ENCODE measurements at places on chromosomes 5 and 9.

DNA sequence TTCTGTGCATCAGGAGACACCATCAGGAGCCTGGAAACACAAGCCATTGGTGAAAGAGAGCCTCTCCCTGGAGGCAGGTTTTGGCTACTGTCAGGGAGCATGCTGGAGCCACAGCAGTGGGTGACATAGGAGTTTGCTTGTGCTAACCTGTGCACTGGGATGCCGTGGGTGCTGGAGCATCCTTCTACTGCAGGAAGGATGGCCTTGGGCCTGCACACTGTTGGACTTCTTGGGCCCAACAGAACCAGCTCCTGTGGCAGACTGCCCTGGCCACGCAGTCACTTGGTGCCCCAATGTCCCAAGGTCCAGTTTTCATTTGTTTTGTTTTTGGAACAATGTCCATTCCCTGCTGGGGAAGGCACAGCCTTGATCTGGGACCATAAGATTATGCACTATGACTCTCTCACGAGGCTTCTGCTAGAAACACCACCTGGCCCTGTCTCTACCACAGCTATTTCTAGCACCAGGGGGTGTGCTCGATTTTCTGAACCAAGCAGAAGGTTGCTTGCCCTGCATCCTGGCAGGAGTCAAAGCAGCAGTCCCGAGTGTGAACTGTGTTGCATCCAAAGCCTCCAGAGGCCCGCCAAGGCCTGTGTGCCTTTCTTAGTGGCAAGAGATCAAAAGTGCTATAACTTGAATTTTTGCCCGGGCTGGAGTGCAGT is 5.5 kb upstream of the LTC4S start:
- DNase-seq = no peak

GRCh38 chr5:170534177-170534576 is 30.4 kb downstream of the KCNIP1 start:
- no peak for DNase-seq

GRCh38 chr5:94467954-94468930 is 150.2 kb downstream of the KIAA0825 start:
- DNase-seq = no peak

DNA sequence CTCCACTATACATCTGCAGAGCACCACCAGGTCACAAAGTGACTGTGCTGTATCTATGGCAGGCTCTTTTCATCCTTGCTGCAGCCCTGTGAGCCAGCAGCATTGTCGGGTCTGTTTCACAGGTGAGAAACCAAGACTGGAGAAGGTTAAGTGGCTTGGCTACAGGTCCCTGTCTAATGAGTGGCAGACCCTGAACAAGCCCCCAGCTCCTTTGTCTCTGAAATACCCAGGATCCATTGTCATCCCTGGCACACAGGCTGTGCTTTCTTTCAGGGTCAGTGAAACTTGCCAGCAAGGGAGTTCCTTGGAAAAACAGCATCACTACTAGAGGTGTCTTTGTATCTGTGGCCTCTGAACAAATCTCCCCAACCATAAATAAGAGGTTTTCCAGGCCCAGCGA is 27.6 kb upstream of the CXCL14 start:
- no peak for DNase-seq

DNA sequence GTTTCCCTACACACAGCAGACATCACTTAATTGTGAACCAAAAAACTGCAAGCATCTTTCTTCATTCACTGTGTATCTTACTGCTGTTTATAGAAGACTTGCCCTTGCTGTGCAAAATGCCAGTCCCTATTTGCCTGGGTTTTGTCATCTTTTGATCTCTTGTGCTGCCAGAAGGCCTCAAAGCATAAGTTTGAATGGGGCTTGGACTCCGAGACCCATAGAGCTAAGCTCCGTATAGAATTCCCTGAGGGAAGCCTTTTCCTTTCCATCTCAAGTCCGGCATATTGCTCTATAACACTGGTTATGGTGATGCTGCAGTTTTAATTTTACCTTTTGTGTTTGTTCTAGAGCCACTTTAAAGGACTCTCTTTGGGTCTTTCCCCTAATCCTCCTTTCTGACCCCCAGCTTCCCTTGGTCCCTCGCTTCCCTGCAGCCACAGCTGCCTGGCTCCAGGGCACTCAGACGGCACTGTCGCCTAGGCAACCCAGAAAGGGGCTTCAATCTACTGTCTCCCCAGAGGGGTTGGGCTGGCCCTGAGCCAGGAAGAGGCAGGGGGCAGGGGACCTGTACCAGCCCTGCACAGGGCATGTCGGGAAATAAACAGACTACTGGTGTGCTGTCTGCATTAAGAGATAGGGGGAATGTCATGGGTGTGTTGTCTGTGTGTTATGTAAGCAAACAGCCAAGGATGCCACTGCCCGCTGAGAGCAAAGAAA is 73.4 kb upstream of the MELK start:
- no peak for DNase-seq

DNA sequence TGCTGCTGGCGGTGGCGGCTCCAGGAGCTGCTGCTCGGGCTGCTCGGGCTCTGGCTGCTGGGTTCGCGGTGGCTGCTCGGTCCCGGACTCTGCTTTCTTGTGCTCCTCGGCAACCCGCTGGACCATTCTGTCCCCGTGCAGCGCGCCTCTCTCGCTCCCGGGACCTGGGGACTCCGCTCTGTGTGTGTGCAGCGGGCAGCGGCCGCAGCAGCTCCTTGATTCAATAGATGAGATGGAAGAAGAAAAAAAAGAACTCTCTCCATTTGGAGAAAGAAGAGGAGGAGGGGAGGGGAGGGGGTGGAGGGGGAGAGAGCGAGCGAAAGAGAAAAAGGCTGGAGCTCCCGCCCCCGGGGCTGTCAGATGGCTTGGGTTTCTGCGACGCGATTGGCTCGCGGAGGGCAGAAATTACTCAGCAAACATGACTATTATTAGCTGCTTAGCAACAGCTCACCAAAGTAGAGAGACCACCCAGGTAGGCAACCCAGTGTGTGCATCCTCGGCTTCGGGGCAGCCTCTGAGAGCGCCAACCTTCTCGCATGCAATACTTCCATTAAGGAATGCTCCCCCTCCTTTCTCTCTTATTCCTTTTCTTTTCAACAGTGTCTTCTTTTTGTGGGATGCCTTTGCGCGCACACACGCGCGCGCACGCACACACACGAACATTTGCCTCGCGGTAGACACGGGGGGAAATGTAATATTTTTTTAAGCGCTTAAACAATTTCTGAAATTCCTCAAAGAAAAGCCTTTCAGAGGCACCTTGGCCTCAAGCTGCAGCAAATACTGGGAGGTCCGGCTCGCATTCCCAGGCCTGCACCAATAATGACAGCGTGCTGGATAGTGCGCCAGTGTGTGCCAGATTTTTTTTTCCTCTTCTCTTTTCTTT is 7.6 kb downstream of the PTCH1 start:
- DNase-seq = peak; percentile 89

DNA sequence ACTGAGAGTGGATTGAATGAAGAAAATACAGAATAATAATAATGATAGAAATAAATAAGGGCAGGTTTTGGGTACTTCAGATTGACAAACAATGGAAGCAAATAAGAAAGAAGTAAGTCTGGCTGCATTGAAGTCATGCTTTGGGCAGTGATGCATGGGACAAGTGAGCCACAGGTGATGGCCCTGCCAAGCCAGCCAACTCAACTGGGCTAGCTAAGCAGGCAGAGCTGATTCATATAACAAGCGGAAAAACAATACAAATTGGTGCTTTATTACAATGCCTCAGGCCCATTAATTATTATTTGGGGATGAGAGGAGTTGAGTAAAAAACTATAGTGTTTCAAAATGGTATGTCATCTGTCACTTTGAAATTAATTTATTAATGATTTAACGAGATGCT is 502.0 kb downstream of the CDH12 start:
- DNase-seq = no peak

GRCh38 chr9:70011366-70011765 is 32.3 kb upstream of the MAMDC2 start:
- DNase-seq = no peak

DNA sequence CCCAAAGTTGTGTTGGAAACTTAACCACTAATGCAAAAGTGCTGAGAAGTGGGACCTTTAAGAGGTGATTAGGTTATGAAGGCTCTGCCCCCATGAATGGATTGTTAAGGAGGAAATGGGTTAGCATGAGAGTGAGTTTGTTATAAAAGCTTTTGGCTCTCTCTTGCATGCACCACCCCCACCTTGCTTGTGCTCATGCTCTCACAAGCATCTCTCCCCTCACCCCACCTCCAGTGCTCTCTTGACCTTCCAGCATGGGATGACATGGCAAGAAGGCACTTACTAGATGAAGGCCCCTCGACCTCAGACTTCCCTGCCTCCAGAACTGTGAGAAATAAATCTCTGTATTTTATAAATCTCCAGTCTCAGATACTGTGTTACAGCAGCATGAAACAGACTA is 52.8 kb downstream of the RICTOR start:
- DNase-seq = no peak

All from H54 (cell line).